ENCODE measurements at places on chromosomes 2 and 18.
A peak's percentile ranks its signal among the peaks of the same experiment; 100 is the strongest.

DNA sequence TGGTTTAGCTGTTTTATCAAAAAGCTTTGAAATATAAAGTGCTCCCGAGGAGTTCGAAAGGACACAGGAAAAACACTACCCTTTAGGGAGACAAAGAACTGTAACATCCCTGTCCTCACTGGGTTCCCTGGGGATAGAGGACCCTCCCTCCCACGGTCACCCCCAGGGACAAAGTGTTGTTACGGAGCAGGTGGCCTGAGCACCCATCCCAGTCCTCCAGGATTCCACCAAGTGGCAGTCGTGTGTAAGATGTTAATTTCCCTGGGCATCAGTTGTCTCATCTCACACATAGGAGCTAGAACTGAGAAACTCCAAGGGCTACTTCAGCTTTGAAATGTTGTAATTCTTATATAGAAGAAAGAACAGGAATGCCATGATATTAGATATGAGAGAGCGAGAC, 137.7 kb downstream of the ALK start:
- DNase-seq: no peak

DNA sequence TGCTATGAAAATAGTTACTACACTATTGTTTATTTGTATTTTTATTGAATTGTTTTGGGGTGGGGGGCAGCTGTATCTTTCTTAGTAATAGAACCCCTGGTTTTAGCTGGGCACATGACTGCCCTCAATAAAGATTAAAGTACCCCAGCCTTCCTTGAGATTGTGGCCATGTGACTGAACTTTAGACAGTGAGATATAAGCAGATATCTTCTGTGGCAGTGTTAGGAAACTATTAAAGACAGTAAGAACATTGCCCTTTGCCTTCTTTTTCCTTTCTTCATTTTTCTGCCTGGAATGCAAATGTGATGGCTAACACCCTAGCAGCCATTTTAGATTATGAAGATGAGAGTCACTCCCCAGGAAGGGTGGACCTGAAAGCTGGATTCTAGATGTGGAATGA, 47.9 kb upstream of the AKAIN1 start:
- DNase-seq: no peak

- DNase-seq: no peak
Measured at GRCh38 chr2:212845941-212846340, 305.5 kb downstream of the IKZF2 start.

- DNase-seq: peak; percentile 52
Measured at GRCh38 chr2:32289165-32289999, 11.7 kb downstream of the YIPF4 start.

DNA sequence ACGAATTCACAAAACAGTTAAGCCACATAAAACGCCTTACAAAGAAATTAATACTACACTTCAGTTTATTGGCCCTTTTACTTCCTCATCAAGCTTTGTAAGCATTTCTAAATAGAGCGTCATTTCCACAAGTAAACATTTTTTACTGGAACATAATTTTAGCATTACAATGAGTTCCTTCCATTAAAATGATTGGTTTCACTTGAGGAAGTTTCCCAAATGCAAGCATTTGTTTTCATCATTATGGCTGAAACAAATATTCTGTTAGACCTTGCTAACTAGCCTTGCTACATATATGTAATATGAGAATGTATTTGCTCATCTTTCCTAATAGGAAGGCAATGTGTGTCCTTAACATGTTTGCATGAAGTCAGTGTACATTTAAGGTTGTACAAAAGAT, 579.1 kb downstream of the IRS1 start:
- DNase-seq: no peak

GRCh38 chr2:230010501-230010900, 58.2 kb downstream of the SLC16A14 start:
- no peak for DNase-seq

DNA sequence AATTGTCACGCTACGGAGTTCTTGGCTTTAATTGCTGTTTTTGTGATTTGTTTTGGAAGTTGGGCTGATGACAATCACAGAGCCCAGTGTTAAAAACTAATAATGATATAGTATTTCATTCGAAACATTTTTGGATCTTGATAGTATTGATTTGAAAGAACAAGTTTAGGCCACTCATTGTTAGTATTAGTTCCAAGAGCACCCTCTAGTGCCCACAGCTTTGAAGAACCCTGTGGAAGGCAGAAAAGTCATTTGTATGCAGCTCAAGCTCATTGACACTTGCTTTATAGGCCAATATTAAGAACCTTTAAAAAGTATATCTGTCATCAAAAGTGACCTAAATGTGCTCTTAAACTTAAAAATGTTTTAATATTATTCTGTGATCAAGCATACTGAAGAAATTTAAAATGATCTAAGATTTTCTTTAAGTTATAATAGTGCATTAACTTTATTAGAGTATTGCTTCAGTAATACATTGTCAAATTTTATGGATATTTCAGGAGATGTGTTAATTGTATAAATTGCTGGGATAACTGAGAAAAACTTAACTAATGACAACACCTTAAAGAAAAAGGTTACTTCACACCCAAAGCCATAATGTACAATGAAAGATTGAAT, 191.0 kb downstream of the GRB14 start:
- peak; percentile 54 for DNase-seq

DNA sequence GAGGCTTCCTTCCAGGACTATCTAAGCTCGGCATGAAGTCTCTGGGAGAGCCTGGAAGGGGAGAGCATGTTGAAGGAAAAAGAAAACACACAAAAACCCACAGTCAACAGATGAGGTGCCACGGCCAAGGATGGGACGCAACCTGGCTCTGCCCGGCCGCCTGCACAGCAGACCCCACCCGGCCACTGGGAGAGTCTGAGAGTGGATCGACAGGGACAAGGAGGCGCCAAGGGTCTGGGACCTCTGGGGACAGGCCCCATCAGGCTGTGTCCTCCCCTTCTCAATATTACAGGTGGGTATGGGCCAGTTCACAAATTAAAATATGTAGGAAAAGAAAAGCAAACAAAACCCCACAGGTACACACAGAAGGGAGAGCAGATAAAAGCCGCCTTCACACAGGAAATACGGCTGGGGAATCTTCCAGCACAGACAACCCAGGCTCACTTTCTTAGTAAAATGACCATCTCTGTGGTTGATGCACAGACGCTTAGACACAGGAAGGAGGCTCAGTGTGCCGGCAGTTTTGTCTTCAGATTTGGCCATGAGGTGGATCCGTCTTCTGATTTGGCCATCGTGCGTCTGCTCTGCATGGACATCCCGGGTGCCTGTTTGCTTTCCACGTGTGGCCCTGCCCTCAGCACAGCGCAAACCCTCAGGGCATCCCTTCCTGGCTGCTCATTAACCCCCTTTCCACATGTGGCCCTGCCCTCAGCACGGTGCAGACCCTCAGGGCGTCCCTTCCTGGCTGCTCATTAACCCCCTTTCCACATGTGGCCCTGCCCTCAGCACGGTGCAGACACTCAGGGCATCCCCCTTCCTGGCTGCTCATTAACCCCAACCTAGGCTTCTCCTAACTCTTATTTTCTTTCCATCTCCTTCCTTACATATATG, 138.4 kb downstream of the EIPR1 start:
- DNase-seq: no peak

DNA sequence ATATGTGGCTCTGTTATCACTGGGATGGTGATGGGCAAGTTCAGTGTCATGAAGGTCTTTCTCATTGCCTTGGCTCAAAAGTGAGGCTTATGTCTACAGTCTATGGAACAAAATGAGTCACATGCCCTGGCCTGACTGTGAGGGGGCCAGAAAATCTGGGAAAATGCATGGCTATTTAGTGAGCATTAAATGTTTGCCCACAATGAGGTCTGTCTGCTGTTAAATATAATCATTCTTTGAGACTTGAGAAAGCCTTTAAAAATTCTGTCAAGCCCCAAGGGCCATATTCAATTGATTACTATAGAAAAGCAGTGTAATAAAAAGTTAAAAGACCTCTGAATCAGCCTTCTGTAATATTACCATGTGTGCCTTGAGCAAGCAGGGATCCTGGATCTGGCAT, 5.5 kb upstream of the RNF144A start:
- no peak for DNase-seq

DNA sequence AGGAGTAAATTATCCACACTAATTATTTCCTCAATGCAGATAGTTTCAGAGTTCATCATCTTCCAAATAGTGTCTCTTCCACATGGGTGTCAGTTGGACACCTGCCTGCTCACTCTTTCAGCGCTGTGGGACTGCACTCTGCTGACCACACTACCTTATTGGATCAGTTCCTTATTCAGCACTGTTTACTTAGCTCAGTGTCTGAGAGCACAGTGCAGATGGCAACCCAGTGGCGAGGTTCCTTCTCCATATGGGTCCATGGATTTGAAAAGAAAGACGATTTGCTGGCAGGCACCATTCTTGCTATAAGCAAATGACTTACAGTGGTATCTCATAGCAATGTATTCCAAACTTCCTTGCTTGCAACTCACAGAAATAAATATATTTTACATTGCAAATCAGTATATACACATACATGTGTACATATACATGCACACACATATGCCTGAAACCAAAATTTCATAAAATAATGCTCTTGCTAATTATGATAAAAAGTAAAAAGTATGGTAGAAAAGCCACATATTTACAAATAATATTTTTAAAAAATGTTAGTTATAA, 354.8 kb downstream of the INSIG2 start:
- DNase-seq: no peak

GRCh38 chr2:64326578-64327050, 127.3 kb upstream of the LGALSL start:
- DNase-seq: no peak

- no peak for DNase-seq
Measured at GRCh38 chr2:221753401-221753800, 181.3 kb upstream of the EPHA4 start.

GRCh38 chr18:37714691-37715090, 149.1 kb upstream of the CELF4 start:
- DNase-seq: no peak

GRCh38 chr2:178990533-178991241, 59.2 kb downstream of the CCDC141 start:
- DNase-seq: no peak

DNA sequence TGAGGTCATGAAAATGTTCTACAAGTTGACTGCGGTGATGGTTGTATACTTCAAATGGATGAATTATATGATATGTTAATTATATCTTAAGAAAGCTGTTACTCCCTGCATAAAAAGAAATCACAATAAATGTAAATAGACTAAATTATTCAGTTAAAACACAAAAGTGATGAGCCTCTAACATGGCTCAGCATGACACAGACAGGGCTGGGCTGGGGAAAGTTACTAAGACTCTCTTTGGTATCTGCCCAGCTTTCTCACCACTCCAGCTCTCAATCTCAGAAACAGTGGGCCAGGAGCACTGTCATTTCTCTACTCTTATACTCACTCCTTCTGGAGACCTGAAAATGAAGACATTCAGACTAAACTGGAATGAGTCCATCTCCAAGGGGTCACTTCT, 3.5 kb downstream of the CYP27C1 start:
- no peak for DNase-seq

DNA sequence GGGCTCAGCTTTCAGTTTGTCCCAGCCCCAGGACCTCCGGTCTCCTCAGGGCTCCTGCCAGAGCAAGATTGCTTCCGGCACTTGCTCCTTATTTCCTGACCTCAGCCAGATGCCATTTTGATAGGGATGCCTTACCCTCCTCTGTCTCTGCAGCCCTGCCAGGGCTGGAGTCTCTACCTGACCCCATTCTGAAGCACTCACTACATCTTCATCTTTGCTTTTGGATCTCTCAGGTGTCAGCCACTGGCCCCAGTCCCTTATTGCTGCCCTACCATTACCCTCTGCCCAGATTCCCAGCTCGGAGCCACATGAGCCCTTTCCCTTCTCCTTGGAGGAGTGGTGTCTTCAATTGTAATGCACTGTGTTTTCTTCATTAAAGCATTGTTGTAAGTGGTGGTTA, 17.1 kb downstream of the OSBPL6 start:
- DNase-seq: no peak

DNA sequence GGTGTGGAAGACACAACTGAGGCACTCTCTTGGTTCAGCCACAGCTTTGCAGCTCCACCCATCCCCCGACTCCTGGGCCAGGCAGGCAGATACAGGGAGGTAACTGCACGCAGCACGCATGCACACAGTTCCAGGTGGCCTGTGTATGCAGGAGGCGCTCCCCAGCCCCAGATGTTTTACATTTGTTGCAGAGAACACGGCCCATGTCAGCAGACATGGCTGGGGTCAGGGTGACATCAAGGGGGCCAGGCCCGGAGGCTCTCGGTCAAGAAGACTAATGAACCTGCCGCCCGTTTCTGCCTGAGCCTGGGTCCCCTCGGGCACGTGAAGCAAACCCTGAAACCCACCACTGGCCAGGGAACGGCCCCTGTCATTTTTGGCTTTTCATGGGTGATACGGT, 57.3 kb downstream of the TWIST2 start:
- DNase-seq: no peak

- no peak for DNase-seq
Measured at GRCh38 chr2:100641125-100641435, 78.3 kb downstream of the PDCL3 start.

DNA sequence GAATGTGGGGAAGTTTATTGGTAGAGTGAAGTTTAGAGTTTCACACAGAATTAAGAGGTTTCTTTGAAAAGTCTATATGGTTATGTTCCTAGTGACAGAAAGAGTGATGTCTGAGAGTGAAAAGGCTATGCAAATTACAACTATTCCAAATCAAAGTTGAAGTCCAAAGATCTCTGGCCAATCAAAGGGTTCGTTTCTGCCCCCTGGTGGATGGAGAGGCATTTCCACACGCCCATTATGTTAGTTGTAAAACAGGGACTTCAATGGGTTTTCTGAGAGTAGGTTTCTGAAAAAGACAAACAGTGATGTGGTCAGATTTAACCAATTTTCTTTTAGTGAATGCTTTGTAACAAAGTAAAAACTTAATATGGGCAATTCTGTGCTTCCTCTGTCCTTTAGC, 441.5 kb upstream of the POU3F3 start:
- DNase-seq: peak; percentile 52

DNA sequence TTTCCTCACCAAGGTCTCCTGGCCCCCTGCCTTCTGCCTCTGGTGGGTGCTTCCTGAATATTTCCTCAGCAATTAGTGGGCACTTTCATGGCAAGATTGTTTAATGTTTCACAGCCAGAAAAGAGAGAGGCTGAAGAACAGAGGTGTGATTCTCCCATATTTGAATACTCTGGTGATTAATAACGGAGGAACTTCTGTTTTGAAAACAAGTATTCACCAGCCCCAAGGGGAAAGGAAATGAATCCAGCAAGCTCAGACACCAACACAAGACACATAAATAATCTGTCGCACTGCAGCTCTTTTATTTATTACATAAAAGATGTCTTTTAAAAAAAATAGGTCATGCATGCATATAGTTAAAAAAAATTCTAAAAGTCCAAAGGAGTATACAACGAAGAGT, 57.7 kb downstream of the MRPL35 start:
- DNase-seq: no peak

DNA sequence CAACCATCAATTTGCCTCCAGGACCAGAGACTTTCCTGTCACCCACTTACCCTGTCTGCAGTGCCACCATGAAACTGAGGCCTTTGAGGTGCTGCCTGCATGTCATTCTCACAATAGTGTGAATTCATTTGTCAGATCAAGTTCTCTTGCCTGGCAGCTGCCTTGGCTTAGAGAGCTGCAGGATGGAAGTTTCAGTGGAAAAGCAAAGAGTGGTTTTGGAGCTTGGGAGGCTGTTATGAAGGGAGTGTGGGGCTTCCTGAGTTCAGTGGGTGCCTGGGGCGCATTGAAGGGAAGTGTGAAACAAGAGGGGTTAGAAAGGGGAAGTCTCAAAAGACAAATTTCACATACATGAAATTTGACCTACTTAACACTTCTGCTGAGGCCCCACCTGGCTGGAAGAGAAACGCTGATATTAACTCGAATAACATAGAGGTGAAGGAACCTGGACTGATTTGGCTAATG, 7.9 kb upstream of the LBH start:
- no peak for DNase-seq

GRCh38 chr2:175181877-175182308, 383 bp upstream of the ATP5MC3 start:
- DNase-seq: no peak

- DNase-seq: no peak
Measured at GRCh38 chr2:199310771-199311585, 146.8 kb downstream of the SATB2 start.

Data from fibroblast of skin of scalp (primary cell).